ENCODE measurements at places on chromosomes 12 and 14. TPM values are rescaled to one million over a fixed set of nuclear protein-coding genes. Genes with fewer than 3 reads are reported as not detected.

DNA sequence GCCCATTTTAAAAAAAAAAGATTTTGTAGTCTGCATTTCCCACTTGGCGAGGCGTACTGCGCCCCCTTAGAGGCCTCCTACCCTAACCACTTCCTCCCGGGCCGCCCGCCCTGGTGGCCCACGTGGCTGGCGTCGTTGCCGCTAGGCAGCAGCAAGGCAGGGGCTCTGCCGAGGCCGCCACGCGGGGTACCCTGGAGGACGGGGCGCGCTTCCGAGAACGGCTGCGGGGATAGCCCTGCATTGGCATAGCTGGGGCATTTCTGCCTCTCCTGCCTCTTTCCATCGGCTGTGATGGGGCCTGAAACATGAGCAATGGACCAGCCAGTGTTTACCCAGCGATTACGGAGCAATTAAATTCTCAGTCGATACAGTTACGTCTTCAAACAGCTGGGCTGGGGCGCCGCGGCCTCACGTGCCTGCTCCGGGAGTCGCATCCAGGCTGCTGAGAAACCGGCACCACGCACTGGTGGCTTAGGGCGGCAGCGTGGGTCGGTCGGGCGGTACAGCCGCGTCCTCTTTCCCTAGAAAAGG, 38.0 kb downstream of the IQSEC3 start:
- DNase-seq: no peak

- DNase-seq: no peak
Observed at GRCh38 chr12:16726879-16727278, 120.9 kb upstream of the LMO3 start.

- no peak for DNase-seq
Observed at GRCh38 chr12:9674226-9674590, 4.7 kb downstream of the CLEC2D start.

C12orf50 gene
- total RNA-seq: not detected

CD163 gene
- not detected for total RNA-seq

All from M059J (cell line).